ENCODE measurements at places on chromosomes 3 and 15. TPM values are rescaled to one million over a fixed set of nuclear protein-coding genes. Genes with fewer than 3 reads are reported as not detected.

The TLR9 gene
- not detected for total RNA-seq

The PLSCR5 gene
- total RNA-seq: not detected

The LINS1 gene
- total RNA-seq: 18.2 TPM

The PSTPIP1 gene
- total RNA-seq: not detected

GRCh38 chr3:57077630-57078343, 17.3 kb downstream of the SPATA12 start:
- no peak for DNase-seq

DNA sequence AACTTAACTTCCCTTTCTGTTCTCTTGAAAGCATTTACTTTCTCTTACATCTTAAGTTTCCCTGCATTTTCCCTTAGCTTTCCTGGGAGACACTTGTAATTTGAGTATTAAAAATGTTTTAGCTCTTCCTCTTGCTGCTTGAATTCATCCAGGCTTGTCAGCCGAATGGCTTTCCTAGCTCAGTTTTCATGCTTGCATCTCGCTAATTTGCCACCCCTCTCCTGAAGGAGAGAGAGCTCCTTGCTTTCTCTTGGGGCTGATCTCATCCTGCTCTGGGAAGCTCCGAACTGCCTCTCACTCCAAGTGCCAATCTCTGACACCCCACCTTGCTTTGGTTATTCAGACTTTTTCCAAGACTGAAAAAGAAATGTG, 374.6 kb upstream of the TBL1XR1 start:
- no peak for DNase-seq

- DNase-seq: no peak
Observed at GRCh38 chr3:155643581-155644165, 101.2 kb downstream of the PLCH1 start.

DNA sequence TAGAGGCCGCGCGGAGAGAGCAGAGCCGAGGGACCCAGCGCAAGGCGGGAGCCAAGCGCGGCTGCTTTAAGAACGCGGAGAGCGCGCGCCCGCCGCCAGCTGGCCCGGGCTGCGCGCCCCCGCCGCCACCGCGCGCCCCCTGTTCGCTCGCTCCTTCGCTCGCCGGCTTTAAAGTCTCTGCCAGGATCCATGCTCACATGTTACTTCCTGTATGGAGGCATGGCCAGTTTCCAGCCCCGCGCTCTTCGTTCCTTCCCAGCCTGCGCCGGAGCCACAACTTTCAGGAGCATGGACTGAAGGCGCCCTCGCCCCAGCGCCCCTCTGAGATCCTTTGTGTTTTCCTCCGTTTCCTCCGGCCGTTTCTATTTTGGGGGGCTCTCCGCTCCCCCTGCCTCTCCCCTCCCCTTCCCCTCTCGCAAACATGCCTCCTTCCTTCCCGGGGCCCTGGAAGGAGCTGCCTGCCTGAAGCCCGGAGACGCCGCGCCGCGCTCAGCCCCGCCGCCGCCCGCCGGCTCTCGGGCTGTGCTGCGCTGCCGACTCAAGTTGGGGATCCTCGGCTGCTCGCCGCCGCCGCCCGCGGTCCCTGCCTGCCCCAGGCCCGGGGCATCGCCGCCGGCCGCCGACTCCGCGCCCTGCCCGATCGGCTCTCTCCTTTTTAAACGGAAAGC, at the start of gene PTPRG:
Gene PTPRG, plus strand, starts transcription at position 198 of the 668 bp plus-strand sequence. CDS start 717 bp downstream, outside the sequence.
- peak; percentile 91 for DNase-seq

- peak; percentile 100 for DNase-seq
Observed at GRCh38 chr15:42920519-42921341, at the start of gene TTBK2. Gene TTBK2, minus strand, starts transcription at chr15:42920778. Its CDS starts 42,161 bp downstream, at chr15:42878617.

DNA sequence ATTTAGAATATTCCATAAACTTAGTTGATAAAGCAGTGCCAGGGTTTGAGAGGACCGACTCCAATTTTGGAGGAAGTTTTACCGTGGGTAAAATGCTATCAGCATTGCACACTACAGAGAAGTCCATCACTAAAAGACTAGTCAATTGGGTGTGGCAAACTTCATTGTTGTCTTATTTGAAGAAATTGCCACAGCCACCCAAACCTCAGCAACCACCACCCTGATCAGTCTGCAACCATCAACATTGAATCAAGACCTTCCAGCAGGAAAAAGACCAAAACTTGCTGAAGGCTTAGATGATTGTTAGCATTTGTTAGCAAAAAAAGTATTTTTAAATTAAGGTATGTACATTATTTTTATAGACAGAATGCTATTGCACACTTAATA, 60.5 kb downstream of the KLF13 start:
- DNase-seq: no peak

DNA sequence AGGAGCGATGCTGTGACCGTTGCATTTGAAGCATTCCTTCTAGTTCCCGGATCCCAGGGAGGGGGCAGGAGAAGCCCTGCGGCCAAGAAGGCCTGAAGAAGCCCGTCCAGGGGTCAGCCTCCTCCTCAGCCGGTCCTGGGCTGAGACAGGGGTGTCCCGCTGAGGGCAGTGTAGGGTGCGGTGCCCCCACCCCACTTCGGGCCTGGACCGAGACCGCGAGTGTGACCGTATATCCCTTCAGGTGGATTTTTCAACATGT, 2.8 kb downstream of the OCA2 start:
- no peak for DNase-seq

DNA sequence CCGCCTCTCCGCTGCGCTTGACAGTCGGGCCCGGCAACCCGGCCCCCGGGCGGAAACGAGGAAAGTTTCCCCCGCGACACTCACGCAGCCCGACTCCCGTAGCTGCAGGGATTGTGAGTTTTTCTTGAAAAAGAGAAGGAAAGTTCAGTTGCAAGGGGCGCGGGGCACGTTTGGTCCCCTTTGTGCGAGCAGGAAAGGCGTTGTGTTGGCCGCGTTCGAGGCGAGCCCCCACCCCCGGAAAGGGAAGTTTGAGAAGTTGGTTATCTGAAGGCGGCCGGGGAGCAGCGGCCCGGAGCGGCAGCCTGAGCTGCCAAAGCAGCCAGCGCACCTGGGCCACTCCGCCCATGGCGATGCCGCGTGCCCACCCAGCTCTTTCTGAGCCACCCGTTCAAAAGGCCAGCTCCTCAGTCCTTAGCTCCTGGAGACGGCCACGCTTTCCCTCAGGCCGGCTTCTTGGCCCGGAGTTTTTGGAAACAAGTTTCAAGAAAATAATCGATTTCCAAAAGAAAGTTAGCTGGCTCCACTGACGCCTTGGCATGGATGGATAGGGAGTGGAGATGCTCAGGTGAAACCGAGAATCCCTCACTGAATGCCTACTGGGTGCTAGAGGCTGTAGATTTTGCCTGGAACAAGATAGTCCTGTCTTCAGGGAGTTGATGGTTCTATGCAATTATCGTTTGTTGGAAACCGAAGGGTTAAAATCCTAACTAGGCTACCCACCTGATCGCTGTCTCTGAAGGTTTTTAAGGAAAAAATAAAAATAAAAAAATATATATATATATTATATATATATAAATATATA, 832 bp downstream of the TGFBR2 start:
- DNase-seq: no peak

DNA sequence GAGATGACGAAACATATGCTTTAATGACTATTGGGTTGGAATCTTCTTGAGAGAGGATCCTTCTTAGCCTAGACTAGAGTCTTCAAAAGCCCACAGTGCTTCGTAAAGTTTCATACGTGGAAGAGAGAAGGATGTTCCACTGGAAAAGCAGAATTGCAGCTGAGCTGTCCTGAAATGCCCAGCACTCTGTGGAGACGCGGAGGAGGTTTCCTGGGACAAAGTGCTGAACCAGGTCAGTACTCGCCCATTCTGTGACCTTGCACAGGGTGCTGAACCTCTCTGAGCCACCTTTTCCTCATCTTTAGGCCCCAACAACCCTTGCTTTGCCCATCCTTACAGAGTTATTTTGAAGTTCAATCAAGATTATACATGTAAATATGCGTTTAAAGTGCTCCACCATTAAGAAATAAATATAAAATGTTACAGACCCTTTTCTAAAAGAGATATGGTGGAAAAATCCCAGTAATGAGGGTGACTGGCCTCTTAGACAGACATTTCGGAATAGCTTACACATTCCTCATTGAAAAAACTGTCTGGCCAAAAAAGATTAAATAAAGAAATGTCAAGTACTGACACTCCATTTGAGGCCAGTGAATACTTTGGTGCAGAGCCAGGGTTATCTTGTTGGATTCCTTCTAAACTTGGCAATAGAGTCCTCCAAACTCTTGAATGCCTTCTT, 4.2 kb upstream of the MAGEF1 start:
- no peak for DNase-seq

GRCh38 chr3:136728918-136729317, 23.3 kb downstream of the STAG1 start:
- peak; percentile 37 for DNase-seq

GRCh38 chr3:197796087-197796486, 5.0 kb downstream of the LRCH3 start:
- DNase-seq: no peak

Data from G401 (cell line).